HT-29 (cell line): ENCODE measurements at places on chromosomes 3 and 15. TPM values are rescaled to one million over a fixed set of nuclear protein-coding genes. Genes with fewer than 3 reads are reported as not detected.

Gene CATSPER2
- total RNA-seq = 2.9 and 5.0 TPM in 2 replicates

Gene PPP1R14D
- 2.5 and 6.1 TPM in 2 replicates for total RNA-seq

Gene RLBP1
- total RNA-seq = 0.18 TPM in 1 of 2 replicates, not detected in the other

Gene SLC12A1
- not detected in 2 replicates for total RNA-seq

Gene ETV5
- 25.4 and 39.6 TPM in 2 replicates for total RNA-seq

Gene RHOV
- 30.4 and 33.5 TPM in 2 replicates for total RNA-seq

Gene GP9
- total RNA-seq = not detected in 2 replicates

Gene PAQR5
- 25.9 and 28.9 TPM in 2 replicates for total RNA-seq

Gene IRAK2
- 4.9 and 5.7 TPM in 2 replicates for total RNA-seq

Gene KCNMB3
- 1.7 and 1.9 TPM in 2 replicates for total RNA-seq

Gene GOLGA8G
- total RNA-seq = not detected in 2 replicates

Gene ST3GAL6
- total RNA-seq = 0.25 and 3.6 TPM in 2 replicates

Gene DNAH12
- 0.05 TPM in 1 of 2 replicates, not detected in the other for total RNA-seq

Gene KCNAB1
- not detected in 2 replicates for total RNA-seq

Gene SPRED1
- 36.0 and 37.1 TPM in 2 replicates for total RNA-seq

Gene TGM5
- total RNA-seq = not detected in 2 replicates

Gene LPCAT4
- 47.7 and 72.8 TPM in 2 replicates for total RNA-seq

Gene RYR3
- total RNA-seq = not detected in 2 replicates

Gene MAGEL2
- total RNA-seq = not detected in 2 replicates

Gene NANOGP8
- not detected in 2 replicates for total RNA-seq

Gene XCR1
- total RNA-seq = not detected in 2 replicates

Gene LDHAL6B
- total RNA-seq = not detected in 2 replicates

Gene NR1I2
- 0.08 TPM in 1 of 2 replicates, not detected in the other for total RNA-seq

Gene PIGBOS1
- 3.5 and 3.9 TPM in 2 replicates for total RNA-seq

Gene PCSK6
- 79.8 and 81.0 TPM in 2 replicates for total RNA-seq

Gene REC114
- total RNA-seq = not detected in 2 replicates

Gene HYKK
- total RNA-seq = 4.4 and 7.1 TPM in 2 replicates

Gene TAMM41
- 2.8 and 4.0 TPM in 2 replicates for total RNA-seq

Gene ADAMTSL3
- total RNA-seq = not detected in 2 replicates

Gene THAP10
- 2.7 and 3.9 TPM in 2 replicates for total RNA-seq

Gene TLR9
- total RNA-seq = not detected in 2 replicates

Gene CCDC9B
- 15.3 and 16.4 TPM in 2 replicates for total RNA-seq
